ENCODE measurements at places on chromosomes 12 and 14. TPM values are rescaled to one million over a fixed set of nuclear protein-coding genes. Genes with fewer than 3 reads are reported as not detected.

The NINJ2 gene
- 0.56 TPM for total RNA-seq

The RNASE7 gene
- total RNA-seq: not detected

The NTS gene
- total RNA-seq: 84.7 TPM

The GUCY2C gene
- not detected for total RNA-seq

The KRT6A gene
- 8.1 TPM for total RNA-seq

The HRK gene
- total RNA-seq: 1.6 TPM

The SERPINA10 gene
- not detected for total RNA-seq

The GALNT8 gene
- total RNA-seq: not detected

The RNASE4 gene
- 6.3 TPM for total RNA-seq

The BCL11B gene
- 0.34 TPM for total RNA-seq

The JAG2 gene
- total RNA-seq: 24.4 TPM

The CELA1 gene
- total RNA-seq: not detected

The SLCO1B3 gene
- 11.2 TPM for total RNA-seq

The DCN gene
- total RNA-seq: not detected
